ENCODE measurements at places on chromosomes 7 and 10.

DNA sequence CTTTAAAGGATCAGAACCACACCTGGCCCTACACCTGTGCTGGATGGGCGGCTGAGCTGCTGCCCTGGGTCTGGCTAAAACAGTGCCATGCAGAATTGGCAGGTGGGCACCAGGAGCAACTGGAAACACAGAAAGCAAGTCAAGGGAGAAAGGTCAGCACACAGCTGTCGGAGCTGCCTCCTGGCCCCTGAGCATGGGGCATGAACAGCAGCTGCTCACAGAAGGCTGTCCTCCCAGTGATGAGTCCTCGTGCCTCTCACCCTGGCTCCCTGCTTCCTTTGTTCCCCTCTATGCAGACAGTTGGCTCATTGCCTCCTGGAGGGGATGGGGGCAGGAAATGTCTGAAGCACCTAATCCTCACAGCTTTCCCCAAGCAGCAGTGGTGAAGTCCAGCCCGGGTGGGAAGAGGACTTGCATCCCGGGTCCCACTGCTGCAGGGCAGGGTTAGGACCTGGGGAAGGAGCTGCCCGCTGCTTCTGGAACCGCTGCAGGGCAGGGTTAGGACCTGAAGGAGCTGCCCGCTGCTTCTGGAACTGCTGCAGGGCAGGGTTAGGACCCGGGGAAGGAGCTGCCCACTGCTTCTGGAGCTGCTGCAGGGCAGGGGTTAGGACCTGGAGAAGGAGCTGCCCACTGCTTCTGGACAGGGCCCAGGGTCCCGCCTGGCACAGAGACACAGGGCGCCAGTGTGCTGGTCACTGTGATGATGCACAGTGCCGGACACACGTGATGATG, 37.3 kb downstream of the VIPR2 start:
- no peak for DNase-seq

DNA sequence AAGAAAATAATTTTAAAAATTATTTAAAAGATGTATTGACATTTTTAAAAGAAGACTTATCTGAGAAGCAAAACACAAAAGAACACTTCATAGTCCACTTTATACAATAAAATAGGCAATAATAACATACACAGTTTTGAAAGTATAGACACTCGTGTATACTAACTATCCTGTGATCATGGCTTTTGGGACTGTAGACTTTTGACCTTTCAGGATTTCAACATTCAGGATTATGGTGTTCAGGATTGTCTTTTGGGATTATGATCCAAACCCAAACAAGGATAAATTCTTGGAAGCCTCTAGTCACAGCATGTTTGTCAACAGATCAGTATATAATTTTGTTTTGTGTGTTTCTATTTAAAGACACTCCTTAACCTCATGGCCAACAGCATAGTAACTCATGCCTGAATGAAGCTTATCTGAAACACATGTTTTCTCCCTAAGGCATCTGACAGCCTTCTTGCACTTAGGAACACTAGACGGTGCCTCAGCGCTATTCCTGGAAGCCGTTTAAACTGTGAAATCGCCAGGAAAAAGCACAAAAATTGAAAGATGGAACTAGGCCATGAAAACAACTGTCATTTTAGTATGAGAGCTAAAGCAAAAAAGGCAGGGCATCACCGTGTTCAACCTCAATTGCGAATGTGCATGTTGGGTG, 29.9 kb downstream of the GSAP start:
- no peak for DNase-seq

GRCh38 chr7:35026150-35026549, 11.1 kb downstream of the DPY19L1 start:
- DNase-seq, result no peak

GRCh38 chr7:94739180-94739579, 83.2 kb upstream of the SGCE start:
- no peak for DNase-seq

GRCh38 chr7:105934572-105935185, 28.4 kb upstream of the CDHR3 start:
- no peak for DNase-seq

DNA sequence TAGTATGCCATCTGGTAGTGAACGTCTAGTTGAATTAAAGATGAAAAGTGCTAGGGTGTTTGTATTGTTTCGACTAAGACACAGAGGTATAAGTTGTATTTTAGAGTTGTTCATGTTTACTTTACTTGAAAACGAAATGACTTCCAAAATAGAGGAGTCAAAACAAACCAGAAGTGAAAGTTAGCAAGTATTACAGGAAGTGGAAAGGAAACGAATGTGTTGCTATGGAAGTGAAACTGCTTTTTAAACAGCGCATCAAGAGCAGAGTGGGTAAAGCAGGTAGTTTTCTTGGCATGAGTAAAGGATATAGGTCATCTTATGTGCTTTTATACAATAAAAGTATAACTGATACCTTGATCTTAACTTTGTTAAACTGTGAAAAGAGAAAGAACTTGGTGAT, 20.0 kb upstream of the GALNTL5 start:
- no peak for DNase-seq

DNA sequence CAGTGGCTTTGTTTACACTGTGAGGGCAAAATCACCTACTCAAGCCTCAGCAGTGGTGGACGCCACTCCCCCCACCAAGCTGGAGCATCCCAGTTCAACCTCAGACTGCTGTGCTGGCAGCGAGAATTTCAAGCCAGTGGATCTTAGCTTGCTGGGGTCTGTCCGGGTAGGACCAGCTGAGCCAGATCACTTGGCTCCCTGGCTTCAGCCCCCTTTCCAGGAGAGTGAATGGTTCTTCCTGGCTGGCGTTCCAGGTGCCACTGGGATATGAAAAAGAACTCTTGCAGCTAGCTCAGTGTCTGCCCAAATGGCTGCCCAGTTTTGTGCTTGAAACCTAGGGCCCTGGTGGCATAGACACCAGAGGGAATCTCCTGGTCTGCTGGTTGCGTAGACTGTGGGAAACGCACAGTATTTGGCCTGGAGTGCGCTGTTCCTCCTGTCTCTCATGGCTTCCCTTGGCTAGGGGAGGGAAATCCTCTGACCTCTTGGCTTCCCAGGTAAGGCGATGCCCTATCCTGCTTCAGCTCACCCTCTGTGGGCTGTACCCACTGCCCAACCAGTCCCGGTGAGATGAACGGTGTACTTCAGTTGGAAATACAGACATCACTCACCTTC, 398.5 kb downstream of the ATRNL1 start:
- DNase-seq, result no peak

- no peak for DNase-seq
Observed at GRCh38 chr10:64952042-64952441, 1430.8 kb downstream of the REEP3 start.

GRCh38 chr10:27485986-27486385, 18.1 kb upstream of the RAB18 start:
- no peak for DNase-seq

DNA sequence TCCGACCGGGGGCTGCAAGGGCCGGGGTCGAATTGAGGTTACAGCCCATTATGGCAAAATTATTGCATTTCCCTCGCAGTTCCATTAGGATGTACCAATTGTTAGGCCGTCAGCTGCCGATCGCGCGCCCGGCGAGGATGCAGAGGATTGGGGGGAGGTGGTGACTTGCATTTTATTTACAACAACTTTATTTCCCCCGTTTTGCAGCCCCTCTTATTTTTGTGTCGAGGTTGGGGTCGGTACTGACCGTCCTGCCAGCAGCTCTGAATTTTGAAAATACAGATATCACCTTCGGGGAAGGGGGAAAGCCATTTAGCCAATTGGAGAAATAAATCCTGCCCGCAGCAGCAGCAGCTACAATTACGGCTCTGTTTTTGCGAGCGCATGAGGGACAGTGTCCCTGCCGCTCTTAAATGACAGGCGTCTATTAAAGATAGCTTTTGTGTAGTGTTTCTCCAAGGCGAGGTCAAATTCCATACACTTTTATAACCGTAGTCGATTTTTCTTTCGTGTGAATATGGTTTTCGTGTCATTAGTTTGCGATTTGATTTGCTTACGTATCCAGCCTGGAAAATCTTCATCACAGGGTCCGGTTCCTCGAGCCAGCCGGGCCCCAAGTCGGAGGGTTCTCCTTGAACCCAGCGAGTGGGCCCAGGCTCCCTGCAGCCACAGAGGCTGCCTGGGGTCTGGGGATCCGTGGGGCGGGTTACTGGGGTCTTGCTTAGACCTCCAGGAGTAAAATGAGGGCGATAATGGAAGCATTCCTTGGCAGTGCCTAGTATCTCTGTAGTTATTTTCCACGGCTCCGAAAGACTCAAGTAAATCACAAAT, 684 bp upstream of the HOXA5 start:
- peak; percentile 22 for DNase-seq

- DNase-seq, result no peak
Observed at GRCh38 chr10:2984682-2985081, 82.7 kb upstream of the PFKP start.

DNA sequence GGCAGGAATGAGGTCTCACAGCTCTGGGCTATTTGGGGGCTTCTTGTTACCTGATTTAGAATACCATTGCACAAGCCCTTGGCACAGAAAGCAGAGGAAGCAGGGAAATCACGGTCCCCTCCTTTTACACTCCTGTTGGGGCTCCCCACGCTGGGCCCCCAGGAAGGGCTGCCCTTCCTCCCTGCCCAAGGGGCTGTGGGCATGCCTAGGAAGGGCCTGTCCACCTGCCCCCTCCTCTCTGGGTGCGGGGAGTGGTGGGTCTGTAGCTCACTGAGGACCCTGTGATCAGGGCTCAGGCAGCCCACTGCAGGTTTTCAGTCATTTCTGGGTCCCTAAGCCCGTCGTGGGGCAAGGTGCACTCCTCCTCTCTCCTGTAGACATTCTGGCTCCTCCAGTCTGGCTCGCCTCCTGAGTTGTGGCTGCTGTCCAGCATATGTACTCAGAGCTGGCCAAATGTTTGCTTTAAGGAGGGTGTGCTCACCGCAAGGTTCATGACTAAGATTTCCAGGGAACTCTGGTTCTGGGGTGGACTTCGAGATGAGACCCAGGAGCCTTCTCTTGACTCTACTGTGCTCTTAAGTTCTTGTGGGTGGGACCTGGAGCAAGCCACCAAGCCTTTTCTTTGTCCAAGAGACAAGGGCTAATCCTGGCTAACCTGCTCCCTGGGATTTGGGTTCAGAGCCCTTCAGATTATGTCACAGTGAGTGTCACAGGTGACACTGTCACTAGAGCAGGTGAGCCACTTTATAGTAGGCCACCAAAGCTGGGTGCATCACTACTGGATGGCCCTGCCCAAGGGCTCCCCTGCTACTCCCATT, 56.0 kb downstream of the TACR2 start:
- no peak for DNase-seq

DNA sequence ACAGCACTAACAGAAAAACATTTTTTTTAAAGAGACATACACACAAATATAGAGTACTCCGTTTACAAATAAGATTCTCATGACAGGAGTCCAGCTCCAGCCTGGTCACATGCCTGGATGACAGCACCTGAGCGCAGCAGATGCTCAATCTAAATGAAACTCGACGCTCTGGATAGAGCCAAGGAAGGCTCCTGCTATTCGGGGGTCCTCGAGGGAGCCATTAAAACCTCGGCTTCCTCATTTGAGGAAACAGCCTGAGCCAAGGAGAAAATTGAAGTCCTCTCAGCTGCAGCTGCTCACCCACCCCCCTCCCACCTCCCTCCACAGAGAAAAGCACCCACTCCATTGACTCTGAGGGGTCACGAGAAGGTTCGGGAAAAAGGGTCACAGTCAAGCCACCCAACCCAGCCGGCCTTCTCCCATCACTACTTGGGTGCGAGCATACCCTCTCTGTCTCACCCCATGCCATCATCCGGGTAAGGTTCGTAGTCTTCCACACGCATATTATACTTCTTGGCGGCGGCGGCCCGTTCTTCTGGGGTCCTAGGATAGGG, 673 bp downstream of the NDUFB8 start:
- no peak for DNase-seq

DNA sequence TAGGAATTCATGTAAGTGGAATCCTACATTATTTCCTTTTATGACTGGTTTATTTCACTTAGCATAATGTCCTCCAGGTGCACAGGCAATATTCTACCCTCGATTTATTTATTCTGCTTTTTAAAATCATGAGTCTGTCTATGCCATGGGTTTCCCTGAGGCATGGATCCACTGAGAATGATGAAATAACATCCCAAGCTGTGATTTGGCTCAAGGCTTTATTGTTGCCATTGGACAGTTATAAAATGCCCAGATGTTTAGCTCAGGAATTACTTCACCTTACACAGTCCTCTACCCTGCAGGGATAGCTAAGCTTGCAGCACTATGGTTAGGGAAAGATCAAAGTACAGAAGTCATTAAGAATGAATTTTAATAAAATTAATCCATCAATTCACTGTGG, 219.5 kb downstream of the FRMD4A start:
- no peak for DNase-seq

Data from activated CD8-positive, alpha-beta memory T cell treated with anti-CD3 and anti-CD28 coated beads, Interleukin-2, amount 50 U/mL, for 48 hours (primary cell).